Left lung (tissue), 14 donors: ENCODE measurements at places on chromosomes 4 and X.

DNA sequence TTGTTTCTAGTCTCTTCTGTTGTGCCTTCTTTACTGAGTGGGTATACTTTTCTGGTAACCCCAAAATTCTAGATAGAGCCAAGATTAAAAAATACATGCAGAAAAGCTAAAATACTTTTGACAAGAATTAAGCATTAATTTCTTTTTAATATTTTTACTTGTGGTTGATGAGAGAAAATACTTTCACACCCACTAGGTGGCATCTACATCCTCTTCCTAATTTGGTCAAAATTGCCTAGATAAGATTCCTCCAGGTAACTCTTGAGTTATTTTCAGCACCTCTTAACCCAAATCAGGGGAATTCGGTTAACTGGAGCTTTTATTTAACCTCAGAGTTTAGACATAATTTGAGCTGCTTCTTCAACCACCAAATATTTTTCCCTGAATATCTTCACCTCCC lies 28.4 kb upstream of the COX7B2 start:
- no peak for DNase-seq

DNA sequence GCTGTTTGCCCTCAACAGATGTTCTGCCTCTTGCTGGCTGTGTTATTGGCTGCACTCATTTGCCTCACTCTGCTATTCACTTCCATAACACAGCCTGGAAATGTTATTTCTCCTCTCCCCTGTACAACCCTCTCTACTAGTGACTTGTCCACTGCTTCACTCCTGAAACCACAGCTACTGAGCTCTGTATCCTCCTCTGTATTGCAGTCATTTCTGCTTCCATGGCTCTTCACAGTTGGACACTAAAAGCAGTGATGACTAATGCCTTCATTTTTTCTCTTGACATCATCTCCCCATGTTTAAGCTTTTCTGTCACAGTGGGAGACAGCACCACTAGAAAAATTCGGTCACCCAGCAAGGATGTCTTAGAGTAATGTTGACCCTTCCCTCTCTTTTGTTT lies 123.0 kb upstream of the PPP1R2C start:
- DNase-seq, result no peak

- DNase-seq, result no peak
These were observed 42.5 kb downstream of the LANCL3 start for GRCh38 chrX:37613933-37614332.

DNA sequence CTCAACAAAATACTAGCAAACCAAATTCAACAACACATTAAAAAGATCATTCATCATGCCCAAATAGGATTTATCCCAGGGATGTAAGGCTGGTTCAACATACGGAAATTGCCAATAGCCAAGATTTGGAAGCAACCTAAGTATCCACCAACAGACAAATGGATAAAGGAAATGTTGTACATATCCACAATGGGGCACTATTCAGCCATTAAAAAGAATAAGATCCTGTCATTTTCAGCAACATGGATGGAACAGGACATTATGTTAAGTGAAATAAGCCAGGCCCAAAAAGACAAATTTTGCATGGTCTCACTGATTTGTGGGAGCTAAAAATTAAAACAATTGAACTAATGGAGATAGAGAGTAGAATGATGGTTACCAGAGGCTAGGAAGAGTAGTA lies 82.0 kb upstream of the FAM241A start:
- no peak for DNase-seq

DNA sequence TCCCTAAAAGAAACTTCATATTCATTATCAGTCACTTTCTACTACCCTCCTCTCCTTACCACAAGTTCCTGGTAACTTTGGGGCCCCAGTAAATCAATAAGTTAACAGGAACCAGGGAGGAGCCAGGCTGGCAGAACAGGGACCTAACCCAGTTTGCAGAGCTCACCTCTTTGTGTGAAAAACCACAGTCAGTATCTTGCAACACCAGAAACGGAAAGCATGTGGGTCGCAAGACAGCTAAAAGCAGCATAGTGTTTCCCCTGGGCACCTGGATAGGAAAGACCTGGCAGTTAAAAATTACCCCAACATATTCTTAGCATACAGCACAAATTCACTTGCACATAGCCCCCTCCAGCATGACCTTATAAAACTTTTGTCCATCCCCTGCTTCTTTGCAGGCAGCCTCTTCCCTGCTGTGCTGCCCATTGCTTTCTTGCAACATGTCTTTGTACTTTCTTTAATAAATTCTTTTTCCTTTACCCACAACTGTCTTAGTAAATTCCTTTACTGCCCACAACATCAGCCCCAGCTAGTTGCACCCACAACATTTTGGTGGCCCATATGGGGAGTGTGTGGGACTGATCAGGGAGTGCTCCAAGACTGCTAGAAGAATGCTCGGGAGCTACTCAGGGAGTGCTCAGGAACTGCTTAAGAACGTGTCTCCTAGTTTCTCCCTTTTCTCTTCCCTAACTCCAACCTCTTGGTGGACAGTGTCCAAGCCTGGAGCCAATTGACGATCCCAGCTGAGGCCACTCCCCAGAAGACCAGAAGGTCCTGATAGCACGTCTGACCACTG lies 83.4 kb downstream of the MSN start:
- DNase-seq, result no peak

DNA sequence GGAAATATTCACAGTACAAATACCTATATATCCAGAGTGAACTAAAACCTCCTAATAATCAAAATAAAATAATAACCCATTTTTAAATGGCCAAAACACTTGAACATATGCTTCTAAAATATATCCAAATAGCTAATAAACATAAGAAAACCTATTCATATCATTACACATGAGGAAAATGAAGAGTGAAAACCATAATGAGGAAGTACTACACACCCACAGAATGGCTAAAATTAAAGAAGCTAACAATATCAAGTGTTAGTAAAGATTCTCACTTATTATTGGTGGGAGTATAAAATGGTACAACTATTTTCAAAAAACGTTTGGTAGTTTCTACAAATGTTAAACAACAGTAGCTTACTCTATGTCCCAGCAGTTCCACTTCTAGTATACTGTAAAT lies 92.1 kb downstream of the KLHL13 start:
- DNase-seq, result no peak

DNA sequence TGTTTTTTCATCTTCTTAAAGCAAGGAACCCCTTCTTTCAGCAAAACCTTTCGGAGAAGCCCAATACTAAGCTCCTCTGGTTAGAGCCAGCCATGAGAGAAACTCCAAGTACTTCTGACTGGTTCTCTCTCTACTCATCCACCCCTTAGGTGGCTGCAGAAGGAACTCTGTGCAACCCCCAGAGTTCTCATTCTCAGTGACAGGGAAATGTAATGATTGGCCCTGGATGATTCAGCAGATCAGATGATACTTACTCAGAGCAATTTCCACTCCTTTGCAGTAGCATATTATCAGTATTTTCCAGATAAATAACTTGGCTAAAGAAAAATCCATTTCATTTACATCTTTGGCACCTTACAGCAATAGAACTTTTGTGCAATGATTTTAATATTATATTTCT lies 3.2 kb downstream of the SPP1 start:
- no peak for DNase-seq

GRCh38 chrX:112839856-112840255 lies 775 bp downstream of the AMOT start:
- no peak for DNase-seq

DNA sequence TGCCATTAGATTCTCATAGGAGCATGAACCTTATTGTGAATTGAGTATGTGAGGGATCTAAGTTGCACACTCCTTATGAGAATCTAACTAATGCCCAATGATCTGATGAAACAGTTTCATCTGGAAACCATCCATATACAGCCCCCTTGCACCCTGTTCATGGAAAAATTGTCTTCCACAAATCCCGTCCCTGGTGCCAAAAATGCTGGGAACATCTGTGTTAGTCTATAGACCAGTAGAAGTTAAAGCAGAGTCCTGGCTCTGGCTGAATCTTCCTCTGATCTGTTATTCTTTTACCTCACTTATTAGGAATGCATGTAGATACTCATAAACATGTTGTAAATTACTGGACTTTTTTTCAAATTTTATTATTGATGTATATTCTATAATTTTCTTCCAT lies 29.2 kb downstream of the SULT1B1 start:
- no peak for DNase-seq

DNA sequence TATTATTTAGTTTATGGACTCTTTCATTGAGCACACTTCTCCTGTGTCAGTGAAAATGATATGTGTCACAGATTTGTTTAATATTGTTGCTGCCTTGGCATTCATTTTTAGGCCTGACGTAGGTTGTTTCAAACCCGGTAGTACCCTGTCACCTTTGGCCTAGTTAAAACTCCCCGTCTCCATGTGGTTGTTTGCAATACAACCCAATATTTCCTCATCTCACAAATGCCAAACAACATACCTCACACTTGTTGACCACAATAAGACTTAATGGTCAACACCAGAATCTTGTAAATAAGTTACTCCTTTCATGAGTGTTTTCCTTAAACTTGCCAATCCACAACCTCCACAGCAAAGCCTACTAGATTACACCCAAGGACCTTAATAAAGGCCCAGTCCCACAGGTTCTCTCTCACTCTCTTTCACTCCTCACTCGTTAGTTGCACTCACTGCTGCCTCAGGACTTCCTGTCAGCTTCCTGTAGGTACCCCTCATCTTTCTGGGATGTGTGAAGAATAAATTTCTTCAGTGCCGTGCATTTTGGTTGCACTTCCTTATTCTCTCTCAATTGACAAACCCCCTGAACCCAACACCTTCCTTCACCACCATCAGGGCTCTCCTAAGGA lies 31.3 kb downstream of the IL13RA2 start:
- DNase-seq, result no peak

GRCh38 chr4:82758701-82759685 lies 39.6 kb downstream of the SCD5 start:
- DNase-seq, result no peak

- DNase-seq, result no peak
These were observed 324.1 kb upstream of the PPARGC1A start for GRCh38 chr4:24213961-24214360.

DNA sequence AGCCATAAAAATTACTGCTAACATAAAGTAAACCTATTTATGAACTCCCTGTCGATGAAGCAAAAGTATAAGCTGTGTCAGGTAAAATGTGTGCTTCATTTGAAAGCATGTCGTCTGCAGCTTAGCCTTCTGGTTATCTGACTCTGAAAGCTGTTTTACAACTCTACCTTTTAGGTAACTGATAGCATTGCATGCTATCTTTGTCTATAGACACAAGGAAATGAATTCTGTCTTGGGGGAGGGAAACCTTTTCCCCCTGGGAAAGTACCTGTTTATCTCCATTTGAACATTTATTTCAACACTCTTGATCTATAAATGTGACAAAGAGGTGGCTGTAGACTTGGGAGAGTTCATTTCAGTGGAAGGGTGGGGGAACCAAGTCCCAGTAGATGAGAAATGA lies 51.4 kb downstream of the RAB40A start:
- DNase-seq, result no peak

DNA sequence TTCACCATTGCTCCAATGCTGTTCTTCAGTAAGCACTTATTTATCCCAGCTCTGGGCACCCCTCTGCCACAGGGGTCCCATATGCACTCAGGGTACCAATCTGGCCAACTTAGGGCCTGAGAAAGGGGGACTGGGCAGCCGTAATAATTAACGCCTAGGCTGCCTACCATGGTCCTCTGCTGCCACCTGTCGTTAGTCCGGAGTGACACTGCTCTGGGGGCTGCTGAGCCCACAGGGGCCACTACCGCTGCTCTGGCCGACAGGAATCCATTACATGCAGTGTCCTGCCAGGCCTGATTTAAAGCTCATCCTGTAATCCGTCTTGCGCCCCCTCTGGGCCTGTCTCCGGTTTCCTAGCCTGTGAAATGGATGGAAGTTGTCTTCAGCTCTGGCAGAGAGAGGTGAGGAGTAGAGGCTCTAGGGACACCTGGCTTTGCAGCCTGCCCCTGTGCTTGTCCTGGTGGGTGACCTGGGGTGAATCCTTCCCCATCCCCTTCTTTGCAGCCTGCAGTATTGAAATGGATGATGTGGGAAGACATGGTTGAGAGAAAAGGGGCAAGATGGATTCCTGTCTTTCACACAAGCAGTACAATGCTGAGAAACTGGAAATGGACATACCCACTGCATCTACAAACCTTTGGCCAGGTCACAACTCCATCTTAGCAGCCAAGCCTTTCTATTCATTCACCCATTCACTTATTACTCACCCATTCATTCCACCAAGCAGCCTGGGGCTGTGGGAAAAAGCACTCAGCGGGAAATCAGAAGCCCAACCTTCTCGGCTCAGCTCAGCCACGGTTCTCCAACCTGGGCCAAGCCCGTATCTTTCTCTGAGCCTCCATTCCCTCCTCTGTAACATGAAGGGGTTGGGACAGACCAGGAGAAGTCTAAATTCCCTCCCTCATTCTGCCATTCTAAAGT lies 116.3 kb upstream of the NALF2 start:
- peak; percentile 49 for DNase-seq

DNA sequence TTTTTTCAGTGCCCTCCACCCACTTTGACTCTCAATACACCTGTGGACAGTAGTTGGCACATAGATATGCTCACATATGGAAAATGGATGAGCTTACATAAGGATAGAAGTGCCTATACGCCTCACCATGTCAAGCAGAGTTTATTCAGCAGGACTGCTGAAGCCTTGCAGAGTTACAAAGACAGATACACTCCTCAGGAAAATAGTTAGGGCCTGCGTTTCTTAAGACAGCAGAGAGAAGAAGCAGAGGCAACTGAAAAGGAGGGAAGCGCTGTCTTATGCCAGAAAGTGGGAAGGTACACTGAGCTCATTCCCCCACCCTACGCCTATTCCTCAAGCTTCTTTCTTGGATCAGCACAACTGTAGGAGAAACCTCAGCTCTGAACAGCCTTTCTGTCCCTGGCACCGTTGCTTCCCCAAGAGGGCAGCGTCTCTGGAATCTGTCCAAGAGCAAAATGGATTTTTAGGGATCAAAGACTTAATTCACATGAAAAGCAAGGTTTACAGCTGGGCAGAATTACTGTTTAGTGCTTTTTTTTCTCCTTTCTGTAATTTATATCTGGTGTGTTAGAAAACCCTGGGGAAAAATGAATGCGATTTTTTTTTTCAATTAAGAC lies 37.3 kb upstream of the MBTPS2 start:
- no peak for DNase-seq

DNA sequence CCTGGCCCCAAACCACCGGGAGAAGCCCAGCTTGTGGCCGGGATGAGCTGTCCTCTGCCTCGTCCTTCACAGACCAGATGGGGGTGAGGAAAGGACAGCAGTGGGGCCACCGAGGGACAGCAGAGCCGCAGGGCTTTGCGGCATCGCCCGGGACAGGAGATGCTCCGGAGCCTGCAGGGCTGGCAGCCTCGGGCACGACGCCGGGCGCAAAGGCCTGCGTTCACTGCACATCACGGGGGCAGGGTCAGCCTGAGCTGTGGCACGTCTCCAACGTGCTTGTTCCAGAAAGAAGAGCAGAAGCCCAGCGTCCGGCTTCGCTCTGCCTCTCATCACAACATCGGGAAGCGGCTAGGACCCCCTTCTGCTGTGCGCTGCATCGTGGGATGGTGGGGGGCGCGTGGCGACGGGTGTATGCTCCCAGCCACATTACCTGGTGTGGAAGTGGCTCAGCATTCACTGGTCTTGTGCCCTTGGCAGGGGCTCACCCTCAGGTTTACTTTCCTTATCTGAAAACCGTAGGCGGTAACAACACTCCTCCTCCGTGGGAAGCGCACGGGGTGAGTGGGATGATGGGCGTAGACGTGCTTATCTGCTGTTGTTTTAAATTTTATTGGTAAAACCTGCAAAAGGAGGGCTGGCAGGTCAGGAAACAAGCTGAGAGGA lies 7.4 kb downstream of the TADA2B start:
- DNase-seq, result no peak

- no peak for DNase-seq
These were observed 10.3 kb downstream of the FGF2 start for GRCh38 chr4:122836941-122837340.

GRCh38 chrX:104112326-104112951 lies at the start of gene ZCCHC18:
ZCCHC18 (plus strand) TSS chrX:104112523; CDS start chrX:104114112, 1,589 bp downstream.
- DNase-seq, result peak; percentile 61
